Activated T-cell treated with anti-CD3 and anti-CD28 coated beads for 24 hours (primary cell): ENCODE measurements at places on chromosomes 6 and 20.

GRCh38 chr6:100234625-100235024 lies 230.1 kb downstream of the SIM1 start:
- no peak for DNase-seq

DNA sequence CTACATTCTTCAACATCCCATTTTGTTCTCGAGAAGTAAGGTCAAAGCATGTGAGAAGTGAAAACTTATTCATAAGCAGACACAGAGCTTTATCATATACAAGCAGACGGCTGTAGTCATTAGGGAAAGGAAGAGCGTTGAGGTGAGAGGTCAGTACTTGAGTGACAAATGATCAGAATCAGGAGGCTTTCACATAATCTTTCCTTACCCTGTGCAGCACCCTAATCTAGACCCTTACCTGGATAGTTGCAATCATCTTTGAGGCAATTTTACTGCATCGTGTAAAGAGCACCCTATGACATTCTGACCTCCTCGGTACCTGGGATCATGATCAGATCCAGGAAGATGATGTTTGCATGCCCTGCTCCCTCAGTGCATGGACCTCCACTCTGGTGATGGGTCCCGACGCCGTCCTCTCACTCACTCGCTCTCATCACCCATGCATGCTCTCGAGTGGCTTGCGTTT lies 62.7 kb downstream of the RNF182 start:
- DNase-seq: no peak

- DNase-seq: no peak
Measured at GRCh38 chr6:26172608-26172968, 85.4 kb downstream of the HFE start.

DNA sequence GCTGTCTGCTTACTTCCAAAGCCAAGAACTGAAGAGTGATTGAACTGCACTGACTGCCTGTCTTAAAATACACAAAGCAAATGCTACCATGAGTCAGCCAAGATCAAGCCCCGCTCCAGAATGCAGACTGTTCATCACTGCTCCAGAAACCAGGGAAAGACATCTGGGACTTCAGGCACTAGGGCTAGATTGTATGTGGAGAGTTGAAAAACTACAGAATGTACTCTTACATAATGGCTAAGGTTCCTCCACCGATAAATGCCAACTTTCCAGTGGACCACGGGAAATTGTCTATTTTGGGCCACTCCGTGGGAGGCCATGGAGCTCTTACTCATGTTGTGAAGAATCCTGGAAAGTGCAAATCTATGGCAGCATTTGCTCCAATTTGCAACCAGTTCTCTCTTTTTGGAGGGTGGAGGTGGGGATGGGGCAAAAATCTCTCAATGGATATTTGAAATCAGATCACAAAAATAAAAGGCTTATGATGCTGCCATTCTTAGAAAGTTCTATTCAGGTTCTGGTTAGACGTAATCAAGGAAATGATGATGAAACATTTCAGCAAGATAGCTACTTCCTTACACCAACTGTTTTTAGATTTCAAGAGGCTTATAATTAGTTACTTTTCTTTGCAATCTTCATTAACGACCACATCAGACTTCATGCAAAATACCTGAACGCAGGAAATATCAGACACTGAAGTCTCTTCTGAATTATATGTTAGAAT lies 11.8 kb upstream of the CAP2 start:
- DNase-seq: no peak

DNA sequence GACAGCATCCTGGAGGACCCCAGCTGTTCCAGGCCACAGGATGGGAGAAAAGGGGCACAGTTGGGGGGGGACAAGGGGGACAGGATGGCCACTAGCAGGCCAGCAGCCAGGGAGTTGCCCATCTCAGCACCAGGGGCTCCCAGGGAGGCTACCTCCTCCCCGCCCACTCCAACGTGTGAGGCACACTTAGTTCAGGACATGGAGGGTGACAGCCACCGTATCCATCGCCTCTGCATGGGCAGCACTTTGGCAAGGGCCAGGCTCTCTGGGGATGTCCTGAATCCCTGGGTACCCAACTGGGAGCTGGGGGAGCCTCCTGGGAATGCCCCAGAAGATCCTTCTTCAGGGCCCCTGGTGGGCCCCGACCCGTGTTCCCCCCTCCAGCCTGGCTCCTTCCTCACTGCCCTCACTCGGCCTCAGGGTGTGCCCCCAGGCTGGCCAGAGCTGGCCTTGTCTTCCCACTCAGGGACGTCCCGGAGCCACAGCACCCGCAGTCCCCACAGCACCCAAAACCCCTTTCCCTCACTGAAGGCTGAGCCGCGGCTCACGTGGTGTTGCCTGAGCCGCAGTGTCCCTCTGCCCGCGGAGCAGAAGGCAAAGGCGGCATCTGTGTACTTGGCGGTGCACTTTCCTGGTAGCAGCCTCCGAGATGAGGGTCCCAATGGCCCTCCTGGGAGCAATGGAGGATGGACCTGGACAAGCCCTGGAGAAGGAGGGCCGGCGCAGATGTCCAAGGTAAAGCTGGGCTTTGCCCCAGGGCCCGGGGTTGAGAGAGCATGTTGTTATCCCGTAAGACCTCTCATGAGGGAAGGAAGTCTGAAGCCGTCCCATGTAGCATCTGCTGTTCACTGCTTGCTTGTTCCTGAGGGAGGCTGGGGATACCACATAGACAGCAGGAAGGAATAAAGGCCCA lies 30.7 kb downstream of the ZNF831 start:
- DNase-seq: no peak

DNA sequence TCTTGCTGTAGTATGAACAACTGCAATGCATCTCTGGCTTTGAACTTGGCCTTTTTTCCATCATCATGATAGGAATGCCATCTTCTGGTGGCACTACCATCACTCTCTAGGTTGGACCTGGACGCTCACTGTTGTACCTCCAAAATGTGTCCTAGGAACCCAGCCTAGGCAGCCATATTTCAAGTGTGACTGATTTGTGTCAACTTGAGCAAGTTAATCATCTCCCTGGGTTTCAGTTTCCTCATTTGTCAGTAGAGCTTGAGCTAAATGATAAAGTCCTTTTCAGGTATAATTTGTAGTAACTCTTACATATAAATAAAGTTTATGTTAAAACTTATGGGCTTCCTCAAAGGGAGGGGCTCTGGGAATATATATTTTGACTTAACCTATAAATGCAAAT lies 241.7 kb upstream of the CEP162 start:
- DNase-seq: no peak

DNA sequence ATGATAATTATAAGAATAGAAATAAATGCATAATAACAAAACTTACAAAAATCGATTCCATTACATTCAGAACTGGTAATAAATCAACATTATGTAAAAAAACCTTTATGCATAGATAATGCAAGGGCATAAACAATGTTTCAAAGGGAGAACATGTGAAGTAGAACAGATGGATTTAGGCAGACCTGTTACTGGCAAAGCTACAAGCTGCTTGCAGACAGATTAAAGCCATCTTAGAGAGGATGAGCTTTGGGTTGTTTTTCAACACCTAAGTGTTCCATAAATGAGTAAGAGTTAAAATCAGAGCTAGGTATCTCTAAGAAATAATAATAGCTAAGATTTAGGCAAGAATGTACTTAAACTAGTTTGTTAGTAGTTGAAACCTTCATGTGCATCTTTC lies 37.2 kb downstream of the SNAP25 start:
- no peak for DNase-seq

DNA sequence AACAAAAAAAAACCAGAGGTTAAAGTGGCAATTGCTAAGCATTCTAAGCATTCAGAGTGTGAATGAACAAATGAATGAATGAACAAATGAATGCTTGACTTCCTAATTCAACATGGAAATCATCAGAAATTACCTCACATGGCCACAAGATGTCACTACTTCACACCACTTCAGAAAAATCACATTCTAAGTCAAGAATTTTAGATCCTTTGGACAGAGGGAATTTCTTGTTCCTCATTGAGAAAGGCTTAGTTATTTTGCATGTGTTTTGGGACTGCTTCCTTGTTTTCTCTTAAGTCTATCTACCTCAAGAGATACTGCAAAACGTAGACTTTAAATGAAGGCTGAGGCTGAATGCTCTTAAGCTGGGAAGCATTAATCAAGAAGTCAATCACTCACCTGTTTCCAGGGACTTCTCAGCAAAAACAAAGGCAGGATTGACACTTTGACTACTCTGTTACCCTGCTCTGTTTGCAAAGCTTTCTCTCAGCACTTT lies 120.2 kb downstream of the MBOAT1 start:
- DNase-seq: no peak

- no peak for DNase-seq
Measured at GRCh38 chr6:43992783-43993644, 134.2 kb downstream of the MRPL14 start.

GRCh38 chr6:30779850-30780641 lies 35.7 kb upstream of the IER3 start:
- DNase-seq: no peak

- DNase-seq: no peak
Measured at GRCh38 chr6:76264468-76264867, 192.0 kb upstream of the IMPG1 start.

DNA sequence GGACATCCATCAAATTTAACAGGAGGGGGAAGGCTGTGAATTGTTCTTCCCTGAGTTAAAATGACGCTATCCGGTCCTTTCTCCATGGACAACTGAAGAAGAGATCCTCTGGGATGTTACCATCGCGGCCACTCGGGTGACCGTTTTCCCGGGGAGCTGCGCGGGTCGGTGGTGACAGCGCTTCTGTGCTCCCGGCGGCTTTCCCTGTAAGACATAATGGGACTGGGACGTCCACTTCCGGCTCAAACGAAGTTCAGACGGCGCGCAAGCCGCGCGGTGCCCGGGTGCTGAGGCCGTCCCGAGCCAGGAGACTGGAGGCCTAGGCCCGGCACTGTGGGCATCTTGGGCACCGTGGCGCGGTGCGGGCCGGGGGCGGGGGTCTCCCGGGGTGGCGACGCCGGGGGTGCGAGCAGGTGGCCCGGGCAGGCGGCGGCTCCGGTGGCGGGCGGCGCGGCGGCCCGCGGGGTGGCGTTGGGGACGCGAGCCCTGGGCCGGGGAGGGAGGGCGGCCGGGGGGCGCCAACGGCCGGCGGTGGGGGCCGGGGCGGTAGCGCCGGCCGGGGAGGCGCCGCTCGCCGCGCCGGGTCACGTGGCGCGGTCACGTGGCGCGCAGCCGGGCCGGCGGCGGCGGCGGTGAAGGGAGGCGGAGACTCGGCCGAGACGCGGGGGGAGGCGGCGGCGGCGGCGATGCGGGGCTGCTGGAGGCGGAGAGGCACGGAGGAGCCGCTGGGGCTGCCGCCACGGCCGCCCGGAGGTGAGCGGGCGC lies 63.6 kb downstream of the GTF2H5 start:
- DNase-seq: peak; percentile 62
